Inflammatory macrophage treated with lipopolysaccharide for 4 hours (primary cell): ENCODE measurements at places on chromosomes 1 and 21.

GRCh38 chr21:15966231-15966630 is 236.4 kb downstream of the USP25 start:
- DNase-seq: no peak

GRCh38 chr1:53636621-53637171 is 102.3 kb downstream of the GLIS1 start:
- no peak for DNase-seq

- DNase-seq: peak; percentile 74
Measured at GRCh38 chr1:51877434-51878307, 856 bp downstream of the NRDC start.

- DNase-seq: peak; percentile 21
Measured at GRCh38 chr1:84298684-84299535, 2.6 kb upstream of the SAMD13 start.

- DNase-seq: no peak
Measured at GRCh38 chr1:207346513-207346912, 25.0 kb downstream of the CD55 start.

- DNase-seq: no peak
Measured at GRCh38 chr1:236141447-236142252, 689 bp upstream of the GPR137B start.

GRCh38 chr21:30271156-30271555 is 11.6 kb downstream of the KRTAP24-1 start:
- DNase-seq: no peak

GRCh38 chr1:45038661-45039364 is 26.8 kb downstream of the UROD start:
- DNase-seq: no peak

GRCh38 chr1:154726896-154727753 is 119.1 kb upstream of the ADAR start:
- DNase-seq: no peak

- DNase-seq: no peak
Measured at GRCh38 chr1:186202271-186202764, 172.7 kb downstream of the TPR start.

DNA sequence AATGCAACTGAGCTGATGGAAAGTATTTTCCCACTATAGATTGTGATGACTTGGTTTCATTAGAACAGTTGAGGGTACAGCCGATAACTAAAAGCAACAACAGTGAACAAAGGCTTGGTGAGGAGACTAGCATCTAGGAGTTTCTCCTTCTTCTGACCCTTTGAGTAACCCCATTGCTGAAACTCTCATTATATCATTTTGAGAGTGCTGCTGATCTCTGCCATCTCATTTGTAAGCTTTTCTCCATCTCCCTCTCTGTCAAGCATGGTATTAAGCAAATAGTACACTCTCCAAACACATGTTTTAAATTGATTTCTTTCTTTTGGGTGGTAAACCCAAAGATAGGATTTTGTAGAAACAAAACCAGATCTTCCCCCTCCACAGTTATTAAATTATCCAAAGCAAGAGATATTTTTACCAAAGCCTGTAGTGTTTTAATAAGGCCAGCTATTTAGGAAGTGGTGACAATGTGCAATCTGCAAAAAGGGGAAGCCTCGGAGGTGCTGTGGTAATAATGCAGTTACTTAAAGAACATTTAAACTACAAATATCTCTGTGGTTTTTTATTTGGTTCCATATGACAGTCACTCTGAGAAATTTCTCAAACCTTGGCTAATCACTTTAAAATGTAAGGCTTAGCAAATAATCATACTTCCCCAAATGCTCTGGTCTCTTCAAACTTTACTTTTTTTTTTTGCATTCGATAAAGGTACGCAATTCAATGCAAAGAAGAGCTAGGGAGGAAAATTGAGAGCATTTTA is 287.5 kb downstream of the HLX start:
- peak; percentile 98 for DNase-seq

DNA sequence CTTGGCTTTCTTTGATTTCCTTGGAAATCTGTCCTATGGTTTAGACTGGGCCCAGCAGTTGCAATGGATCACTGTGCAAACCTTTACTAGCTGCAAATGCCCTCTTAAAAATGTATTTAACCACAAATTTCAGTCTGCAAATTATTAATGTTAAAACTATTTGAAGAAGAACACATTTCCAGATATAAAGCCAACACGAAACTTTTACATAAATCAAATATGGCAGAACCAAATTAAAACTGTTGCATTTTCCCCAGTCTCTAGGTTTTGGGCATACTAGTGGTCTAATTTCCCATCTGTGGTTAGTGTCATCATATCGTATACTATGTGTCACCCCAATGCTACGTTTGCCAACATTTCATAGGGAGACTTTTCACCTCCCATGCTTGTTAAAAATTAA is 52.3 kb downstream of the HMCN1 start:
- DNase-seq: no peak

- no peak for DNase-seq
Measured at GRCh38 chr1:32398401-32398800, 4.2 kb upstream of the BSDC1 start.

- peak; percentile 76 for DNase-seq
Measured at GRCh38 chr1:40612345-40612831, 53.1 kb downstream of the RIMS3 start.

- no peak for DNase-seq
Measured at GRCh38 chr1:82632155-82632554, 831.4 kb downstream of the ADGRL2 start.

DNA sequence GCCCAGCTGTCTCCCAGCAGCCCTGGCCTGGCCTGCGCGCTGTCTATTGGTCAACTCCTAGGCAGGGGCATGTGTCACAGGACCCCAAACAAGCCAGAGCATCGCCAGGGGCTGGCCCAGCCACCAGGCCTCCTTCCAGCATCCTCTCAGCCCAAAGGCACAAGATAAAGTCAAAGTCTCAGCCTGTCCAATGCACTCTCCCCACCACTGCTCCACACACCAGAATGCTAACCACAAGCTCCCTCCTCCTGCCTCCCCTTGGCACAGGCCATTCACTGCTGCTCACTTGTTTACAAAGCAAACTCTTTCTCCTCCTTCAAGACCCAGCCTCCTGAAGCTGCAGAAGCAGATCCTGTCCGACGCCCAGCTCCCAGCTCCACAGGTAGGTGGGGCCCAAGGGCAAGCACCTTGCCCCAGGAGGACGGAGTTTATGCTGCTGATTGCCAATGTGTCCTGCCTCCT is 133.4 kb downstream of the DMRTB1 start:
- no peak for DNase-seq

GRCh38 chr21:36209626-36210171 is 53.1 kb downstream of the DOP1B start:
- DNase-seq: peak; percentile 50

GRCh38 chr1:214470132-214470531 is 81.3 kb downstream of the PTPN14 start:
- DNase-seq: no peak

GRCh38 chr1:32465578-32465933 is 684 bp downstream of the ZBTB8B start:
- DNase-seq: peak; percentile 33

GRCh38 chr1:9887070-9887469 is 23.0 kb downstream of the CTNNBIP1 start:
- DNase-seq: no peak

DNA sequence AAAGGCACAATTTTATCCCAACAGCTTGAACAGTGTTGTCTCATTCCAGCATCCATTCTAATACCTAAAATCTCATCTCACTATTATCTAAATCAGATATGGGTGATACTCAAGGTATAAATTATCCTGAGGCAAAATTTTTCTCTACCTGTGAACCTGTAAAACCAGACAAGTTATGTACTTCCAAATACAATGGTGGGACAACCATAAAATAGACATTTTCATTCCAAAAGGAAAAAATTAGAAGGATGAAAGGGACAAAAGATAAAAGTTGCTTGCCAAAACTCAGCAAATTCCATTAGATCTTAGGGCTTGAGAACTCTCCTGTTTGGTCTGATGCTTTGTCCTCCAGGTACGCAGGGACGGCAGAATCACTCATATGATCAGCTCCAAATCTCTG is 650.5 kb downstream of the ADGRL2 start:
- no peak for DNase-seq

DNA sequence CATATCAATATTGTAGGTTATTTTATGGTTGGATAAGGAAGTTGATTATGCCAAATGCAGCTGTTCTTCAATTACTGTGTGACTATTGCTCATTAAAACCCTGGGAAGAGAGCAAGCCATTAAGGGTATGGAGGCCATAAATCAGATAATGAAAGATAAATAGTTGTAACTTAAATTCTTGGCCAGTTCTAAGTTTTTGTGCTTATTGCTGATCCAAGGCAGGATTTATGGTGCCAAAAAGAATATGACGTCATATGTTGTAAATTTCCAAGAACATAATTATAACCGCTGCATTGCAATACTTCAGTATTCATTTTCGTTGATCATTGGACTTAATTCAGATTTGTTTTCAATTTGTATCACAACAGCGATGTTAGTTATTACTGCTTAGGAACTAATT is 211.6 kb downstream of the LRRC40 start:
- DNase-seq: no peak
